EL (cell line): ENCODE measurements at places on chromosomes 11 and 22.

- peak; percentile 91 for DNase-seq
These were observed 16.1 kb downstream of the BIK start for GRCh38 chr22:43126501-43127165.

GRCh38 chr22:37357446-37358075, 69.7 kb downstream of the ELFN2 start:
- no peak for DNase-seq

- DNase-seq: no peak
These were observed 57.6 kb downstream of the JRKL start for GRCh38 chr11:96447208-96448110.

DNA sequence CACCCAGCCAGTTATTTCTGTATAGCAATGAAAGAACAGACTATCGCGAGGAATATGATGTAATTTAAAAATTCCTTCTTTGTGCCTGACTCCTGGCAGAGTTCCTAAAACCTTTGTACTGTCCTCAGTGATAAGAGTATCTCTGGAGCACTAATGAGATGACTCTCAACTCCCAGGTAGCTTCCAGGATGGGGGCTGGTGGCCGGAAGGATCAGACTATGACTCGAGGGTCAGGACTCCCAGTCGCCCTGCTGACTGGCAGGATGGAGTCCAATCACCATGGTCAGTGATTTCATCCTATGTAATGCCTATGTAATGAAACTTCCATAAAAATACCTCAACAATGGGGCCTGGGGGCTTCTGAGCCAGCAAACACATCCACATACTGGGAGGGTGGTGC, 135.1 kb downstream of the SHANK2 start:
- peak; percentile 22 for DNase-seq

GRCh38 chr11:28542561-28542960, 434.4 kb downstream of the METTL15 start:
- no peak for DNase-seq

- no peak for DNase-seq
These were observed 87.1 kb downstream of the ABTB2 start for GRCh38 chr11:34270711-34271110.

GRCh38 chr22:42860968-42861367, 3.9 kb upstream of the ARFGAP3 start:
- DNase-seq: no peak

- no peak for DNase-seq
These were observed 1.3 kb downstream of the FAM180B start for GRCh38 chr11:47587723-47588326.

DNA sequence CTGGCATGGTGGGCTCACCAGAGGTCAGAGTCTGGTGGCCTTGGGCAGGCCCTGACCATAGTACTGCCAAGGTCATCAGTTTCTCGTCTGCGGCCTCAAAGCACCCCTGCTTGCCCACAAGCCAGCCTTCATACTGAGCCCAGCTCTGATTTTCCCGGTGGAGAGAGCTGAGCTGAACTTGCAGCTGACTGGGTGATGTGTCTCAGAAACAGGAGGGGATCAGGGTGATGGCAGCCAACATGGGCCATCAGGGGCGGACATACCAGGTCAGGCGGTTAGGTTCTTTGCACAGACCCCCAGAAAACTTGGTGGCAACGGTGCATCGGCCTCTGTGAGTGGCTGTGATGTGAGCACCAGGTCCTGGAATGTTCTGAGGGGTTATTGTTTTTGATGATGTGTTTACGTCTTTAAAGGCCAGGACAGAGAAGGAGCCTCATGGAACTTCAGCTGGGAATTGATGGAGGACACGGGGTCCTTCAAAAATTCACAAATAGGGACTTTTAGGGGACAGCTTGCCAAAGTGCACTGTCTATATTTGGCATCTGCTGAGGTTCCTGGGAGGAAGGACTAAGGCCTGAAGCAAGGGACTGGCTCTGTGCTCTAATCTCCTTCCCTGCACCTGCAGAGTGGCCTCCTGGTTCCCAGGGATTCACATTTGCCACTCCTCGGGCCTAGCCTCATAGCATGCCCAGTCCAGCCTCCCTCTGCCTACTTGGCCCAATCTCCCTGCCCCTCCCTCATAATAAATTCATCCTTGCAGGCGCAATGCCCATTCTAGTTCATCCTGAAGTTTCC, 131.2 kb downstream of the OSBP2 start:
- no peak for DNase-seq

GRCh38 chr11:103420593-103420992, 311.4 kb downstream of the DYNC2H1 start:
- peak; percentile 12 for DNase-seq

DNA sequence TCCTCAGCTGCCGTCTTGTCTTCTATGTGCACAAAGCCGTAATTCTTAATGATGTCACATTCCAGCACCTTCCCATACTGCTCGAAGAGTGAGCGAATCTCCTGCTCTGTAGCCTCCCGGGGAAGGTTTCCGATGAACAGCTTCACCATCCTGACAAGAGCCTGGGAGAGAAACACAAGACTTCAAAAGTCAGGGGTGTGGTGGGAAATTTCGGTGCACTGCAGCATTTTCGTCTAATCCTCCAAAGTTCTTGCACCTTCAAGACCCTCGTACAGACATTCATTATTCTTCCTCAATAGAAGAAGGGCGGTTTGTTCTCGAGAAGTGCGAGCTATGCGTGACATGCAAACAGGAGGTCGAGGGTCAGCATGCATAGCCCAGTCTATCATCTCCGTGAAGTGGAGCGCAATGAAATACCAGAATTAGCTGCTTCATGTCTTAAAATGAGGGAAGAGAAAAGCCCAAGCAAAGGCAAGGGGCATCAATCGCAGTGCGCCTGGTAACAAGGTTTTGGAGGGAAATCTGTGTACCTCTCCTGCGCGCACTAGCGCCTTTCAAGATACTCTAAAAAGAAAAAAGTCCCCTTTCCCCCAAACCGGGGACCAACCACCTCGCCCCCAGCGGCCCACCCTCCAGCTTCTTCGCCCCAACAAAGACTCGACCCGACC, 622 bp downstream of the RBM4B start:
- DNase-seq: no peak

DNA sequence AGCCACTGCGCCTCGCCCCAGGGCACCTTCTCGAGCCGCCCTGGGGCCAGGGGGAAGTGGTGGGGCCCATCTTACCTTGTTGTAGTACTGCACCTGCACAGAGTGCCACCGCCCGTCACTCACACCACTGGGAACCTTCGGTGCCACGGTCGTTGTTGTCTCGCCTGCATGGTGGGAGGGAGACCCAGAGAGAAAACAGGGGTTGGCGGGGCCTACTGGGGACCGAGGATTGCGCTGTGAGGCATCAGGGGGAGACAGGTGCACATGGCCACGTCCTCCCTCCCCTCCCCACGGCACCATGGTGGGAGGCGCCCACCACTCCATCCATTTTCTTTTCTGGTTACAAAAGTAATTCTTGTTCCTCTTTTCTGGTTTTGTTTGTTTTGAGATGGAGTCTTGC, 97.8 kb downstream of the TRMU start:
- DNase-seq: no peak

DNA sequence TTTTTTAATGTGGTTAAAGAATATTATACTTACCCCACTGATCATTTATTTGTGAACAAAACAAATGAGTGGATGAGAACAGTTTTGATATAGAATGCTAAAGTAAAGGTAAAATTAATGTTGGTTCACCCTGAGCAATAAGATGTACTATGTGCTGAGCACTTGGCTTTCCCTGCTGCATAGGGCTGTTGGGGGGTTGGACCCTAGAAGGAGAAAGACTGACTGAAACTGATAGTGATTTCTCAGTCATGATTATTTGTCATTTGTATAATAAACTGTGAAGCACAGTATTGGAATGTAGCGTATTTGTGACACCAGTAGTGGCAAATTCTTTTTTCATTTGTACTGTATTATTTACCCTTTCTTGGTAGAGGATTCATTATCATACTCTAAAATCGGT, 63.3 kb downstream of the PRMT3 start:
- DNase-seq: no peak

DNA sequence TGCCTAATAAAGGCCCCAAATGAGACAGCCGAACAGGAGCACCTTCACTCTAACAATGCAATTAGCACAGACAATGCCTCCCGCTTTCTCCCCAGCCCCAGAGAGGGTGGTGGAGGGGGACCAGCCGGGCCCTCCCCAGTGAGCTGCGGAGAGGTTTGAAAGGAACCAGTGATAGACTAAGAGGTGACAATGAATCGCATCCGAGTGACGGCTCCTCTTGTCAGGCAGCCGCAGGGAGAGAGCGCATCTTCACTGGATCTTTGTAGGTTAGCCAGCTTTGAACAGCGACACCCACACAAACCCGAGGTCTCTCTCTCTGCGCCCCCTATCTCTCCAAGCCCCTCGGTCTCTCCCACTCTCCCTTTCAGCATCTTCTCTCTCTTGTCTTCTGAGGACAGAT, 28.0 kb downstream of the FLRT1 start:
- DNase-seq: no peak

- no peak for DNase-seq
These were observed 97.7 kb downstream of the TP53I11 start for GRCh38 chr11:44852952-44853351.

GRCh38 chr11:111438168-111438567, 59.1 kb upstream of the POU2AF1 start:
- DNase-seq: no peak

DNA sequence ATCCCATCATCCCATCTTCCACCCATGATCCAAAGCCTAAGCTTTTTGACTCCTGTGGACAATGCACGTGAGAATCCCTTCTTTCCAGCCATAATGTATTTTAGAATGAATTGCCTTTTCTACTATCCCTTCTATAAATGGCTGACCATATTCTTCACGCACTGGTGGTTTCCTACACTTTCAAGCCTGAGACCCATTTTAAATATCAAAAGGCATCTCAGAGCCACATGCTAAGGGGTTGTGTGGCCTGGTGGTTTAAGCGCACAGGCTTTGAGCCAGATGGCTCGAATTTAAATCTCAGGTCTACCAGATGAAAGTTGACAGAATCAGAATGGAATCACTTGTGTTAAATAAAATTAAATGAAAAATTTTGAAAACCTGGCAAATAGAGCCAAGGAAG, 54.5 kb downstream of the C11orf91 start:
- DNase-seq: no peak

DNA sequence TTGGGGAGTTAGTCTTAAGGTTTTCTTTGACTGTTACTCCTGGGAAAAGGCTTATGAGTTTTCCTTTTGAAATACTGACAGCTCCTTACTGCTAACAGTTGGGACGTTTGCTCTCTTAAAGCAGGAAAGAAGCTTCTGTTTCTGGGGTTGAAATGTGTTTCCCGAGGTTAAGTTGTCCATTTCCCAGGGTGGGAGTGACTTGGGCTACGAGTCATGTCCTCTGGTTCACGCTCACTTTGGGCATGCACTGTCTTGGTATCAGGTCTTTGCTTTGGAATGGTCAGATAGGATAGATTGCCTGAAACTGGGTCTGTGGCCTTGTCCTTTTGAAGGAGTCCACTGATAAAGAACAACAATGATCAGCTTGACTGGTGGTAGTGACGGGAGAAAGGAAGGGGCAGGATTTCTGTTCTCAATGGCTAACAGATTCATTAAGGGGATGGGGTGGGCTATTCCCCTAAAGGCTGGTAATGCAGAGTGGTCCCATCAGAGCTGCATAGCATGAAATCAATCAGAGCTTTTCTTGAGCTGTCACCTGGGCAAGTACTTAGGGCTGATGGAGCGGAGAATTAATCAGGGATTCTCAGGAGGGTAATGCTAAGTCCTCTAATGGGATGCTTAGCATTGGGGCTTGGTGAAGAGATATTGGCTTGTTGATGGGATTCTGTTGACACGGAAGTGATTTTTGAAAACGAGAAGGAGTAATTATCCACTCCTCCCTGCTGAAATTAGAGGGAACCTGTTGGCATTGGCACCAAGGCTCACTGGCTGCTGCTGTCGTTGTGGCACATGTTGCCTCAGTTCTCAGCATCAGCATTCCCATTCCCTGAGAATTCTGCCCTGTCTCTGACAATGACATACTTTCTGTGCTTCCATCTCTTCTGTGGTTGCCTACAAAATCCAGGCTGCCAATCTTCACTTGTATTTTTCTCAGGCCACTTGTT, 81.6 kb downstream of the TEAD1 start:
- DNase-seq: peak; percentile 69

GRCh38 chr11:88543902-88544655, 206.5 kb upstream of the CTSC start:
- DNase-seq: peak; percentile 93

- no peak for DNase-seq
These were observed 5.9 kb upstream of the ACY3 start for GRCh38 chr11:67656278-67656922.

- DNase-seq: no peak
These were observed 9.1 kb downstream of the DRD4 start for GRCh38 chr11:646214-646613.

DNA sequence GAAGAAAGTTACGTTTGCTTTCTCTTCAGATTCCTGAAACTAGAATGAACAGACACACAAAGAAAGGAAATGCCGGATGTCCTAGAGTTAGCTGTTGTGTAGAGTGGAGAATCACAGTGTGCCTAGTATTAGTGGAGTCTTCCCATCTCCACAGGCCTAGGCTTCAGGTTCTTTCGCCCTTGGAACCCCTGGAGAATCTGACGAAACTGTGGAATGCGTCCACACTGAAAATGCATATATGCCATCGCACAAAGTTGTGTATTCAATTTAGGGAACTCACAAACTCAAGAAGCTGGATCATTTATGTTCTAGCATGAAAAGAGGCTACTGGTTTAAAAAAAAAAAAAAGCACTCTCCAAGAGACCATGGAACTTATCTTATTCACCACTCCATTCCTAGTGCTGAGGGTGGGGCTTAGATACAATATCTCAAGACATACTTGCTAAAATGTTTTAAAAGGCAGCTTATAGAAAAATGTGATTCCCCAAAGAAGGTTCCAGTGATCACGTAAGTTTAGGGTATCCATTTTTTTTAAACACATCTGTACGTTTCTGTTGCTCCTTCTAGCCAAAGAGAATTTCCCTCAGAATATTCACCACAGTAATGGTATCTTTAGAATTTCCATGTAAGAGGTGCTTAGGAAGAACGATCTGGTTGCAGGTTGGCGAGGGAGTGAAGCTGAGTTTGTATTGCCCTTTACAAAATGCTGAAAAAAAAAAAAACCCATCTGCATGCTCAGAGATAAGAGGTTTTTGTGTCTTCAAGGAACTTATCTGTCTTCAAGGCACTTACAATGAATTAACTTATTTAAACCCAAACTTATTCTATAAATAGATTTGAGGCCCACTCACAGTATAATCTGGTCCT, 20.0 kb downstream of the MAML2 start:
- no peak for DNase-seq

- peak; percentile 85 for DNase-seq
These were observed 23.3 kb downstream of the P4HA3 start for GRCh38 chr11:74288161-74288560.
